Effector CD8-positive, alpha-beta T cell (primary cell): ENCODE measurements at places on chromosomes 6 and 20.

GRCh38 chr6:39137245-39137644 is 22.3 kb upstream of the SAYSD1 start:
- no peak for DNase-seq

DNA sequence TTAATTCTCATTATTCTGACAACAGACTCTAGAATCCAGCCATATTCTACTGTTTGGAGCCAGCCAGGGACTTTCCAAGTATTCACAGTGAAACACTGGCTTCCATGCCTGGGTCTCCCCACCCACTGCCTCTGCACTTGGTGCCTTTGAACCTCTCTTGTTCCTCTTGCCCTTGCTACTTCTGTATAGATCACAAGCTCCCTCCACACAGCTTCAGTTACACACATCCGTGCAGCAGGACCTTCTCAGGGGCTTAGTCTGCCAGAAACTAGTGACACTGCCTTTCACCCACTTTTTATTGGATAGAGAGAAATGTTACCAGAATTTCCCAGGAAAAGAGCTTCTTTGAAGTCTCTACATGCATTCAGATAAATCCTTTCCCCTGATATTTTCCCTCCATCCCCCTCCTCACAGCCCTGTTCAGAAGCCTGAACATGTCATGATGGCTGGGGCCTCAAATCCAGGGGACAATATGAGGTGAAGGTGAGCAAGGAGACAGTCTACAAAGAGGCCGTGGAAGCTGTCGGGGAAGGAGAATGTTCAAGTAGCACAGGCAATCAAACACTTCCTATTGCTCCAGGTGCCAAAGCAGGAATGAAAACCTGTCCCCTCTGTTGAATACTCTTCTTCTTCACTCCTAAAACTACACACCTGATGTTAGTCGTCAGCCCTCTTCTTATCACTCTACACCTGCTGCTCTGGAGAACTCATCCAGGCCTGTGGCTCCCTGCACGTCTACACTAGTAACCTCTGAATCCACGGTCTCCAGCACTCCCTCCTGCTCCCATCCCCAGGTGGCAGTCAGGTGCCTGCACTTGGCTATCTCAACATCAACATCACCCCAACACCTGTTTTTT is 20.2 kb upstream of the HLA-DOA start:
- DNase-seq = no peak

GRCh38 chr6:137155830-137156229 is 17.6 kb downstream of the IL22RA2 start:
- no peak for DNase-seq

DNA sequence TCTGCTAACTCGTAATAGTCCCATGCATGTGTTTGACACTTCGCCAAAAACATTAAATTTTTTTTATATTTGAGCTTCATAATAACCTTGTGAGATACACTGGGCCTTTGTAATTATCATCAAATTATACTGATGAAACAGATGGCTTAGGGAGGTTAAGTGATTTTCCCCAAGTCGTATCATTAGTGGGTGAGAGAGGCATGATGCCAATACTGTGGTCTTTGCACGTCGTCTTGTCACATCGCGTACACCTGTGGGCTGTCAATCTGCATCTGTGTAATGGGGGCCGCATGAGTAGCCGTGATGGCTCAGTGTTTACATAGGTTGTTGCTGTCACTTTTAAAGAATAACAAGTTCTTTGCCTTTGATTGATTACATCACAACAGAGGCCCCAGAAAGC is 1.7 kb downstream of the PRL start:
- DNase-seq = no peak

DNA sequence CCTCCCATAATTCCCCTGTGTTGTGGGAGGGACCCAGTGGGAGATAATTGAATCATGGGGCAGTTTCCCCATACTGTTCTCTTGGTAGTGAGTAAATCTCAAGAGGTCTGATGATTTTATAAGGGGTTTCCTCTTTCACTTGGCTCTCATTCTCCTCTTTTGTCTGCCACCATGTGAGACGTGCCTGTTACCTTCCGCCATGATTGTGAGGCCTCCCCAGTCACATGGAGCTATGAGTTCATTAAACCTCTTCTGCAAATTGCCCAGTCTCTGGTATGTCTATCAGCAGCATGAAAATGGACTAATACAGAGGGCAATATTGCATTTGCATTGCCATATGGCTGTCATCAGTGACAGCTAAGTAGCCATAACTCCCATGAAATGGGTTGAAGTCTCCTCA is 63.2 kb downstream of the ZNF217 start:
- DNase-seq = no peak

DNA sequence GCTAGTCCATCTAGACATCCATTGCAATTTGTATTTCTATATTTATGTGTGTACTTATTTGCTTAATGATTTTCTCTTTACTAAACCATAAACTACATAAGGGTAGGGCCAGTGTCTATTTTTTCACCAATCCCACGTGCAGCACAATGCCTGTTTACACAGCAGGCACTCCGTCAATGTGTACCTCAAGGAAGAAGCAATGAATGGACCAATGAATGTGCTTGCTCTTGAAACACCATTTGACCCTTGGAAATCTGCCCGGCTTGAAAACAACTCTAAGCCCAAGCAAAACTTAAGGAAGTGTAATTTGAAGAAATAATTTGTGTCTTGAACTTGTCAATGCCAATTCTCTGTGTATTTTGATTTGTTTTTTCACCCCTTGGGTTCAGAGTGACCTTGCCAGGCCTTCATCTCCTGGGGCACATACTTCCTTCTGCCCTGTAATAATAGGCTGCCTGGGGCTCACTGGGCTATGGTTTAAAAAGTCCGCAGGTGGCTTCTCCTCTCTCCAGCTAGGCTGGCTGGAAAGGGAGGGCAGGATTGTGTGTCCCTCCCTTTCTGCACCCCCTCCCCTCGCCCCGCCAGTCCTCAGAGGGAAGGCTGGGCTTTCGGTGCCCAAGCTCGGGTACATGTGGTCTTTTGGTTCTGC is 140.8 kb upstream of the ARMC2 start:
- DNase-seq = no peak

DNA sequence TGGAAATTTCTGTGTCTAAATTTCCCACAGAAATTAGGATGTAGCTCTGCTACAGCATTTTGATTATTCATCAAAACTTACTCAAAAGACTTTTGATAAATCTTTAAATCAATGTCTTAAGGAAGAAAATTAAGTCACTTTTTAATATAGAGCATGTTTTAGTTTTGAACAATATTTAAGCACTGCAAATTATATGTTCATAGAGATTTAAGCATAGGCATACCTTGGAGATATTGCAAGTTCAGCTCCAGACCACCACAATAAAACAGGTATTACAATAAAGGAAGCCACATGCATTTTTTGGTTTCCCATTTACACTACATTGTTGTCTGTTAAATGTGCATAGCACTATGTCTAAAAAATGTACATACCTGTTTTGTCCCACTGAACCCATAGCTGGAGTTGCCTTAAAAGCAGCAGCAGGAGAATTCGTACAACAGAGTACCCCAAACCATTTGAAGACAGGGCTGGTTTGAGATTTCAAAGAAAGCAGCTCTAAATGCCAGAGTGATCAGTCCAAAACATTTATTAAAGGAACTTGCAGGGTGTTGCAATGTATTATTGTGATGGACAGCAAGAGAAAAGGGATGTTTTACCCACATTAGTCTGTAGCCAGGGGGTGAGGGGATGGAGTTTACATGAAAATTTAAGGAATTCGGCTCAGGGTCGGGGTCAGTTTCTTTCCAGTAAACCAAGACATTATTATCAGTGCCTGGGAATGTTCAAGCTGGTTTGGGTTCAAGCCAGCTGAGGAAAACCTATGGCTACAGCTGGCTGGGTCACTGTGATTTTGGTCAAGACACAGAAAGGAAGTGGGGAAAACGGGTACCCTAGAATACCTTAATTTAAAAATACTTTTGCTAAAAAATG is 6.3 kb upstream of the LOC128125822 start:
- DNase-seq = no peak

- no peak for DNase-seq
These were observed 93.5 kb downstream of the SNAP25 start for GRCh38 chr20:10312111-10312510.

- DNase-seq = no peak
These were observed 486.8 kb downstream of the FRK start for GRCh38 chr6:115573861-115574260.

DNA sequence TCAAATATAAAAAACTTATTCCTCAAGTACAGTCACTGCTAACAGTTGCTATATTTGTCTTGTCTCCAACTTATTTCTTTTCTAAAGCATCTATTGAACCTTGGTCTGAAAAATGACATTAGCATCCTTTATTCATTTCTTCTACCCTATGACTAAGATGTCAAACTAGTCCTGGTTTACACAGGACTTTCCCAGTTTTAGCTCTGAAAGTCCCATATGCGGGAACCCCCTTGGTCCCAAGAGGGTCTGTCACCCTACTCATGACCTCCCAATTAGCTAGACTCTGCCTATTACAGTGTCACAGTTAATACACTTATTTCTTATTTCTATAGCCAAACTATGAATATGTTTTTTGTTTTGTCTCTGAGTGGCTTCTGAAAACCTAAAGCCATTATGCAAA is 37.1 kb downstream of the PLEKHG1 start:
- DNase-seq = no peak

- DNase-seq = peak; percentile 34
These were observed 590 bp downstream of the SLCO4A1 start for GRCh38 chr20:62642666-62643520.

GRCh38 chr20:54650052-54650719 is 174.8 kb downstream of the DOK5 start:
- DNase-seq = no peak

DNA sequence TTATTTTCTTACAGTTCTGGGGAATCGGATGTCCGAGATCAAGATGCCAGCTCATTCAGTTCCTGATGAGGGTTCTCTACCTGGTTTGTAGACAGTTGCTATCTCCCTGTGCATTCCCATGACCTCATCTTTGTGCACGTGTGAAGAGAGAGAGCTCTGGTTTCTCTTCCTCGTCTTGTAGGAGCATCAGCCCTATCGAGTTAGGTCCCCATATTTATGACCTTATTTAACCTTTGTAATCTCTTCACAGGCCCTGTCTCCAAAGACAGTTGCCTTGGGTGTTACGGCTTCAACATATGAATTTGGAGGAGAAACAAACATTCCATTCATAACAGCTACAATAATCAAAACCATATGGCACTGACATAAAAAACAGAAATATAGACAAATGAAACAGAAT is 455.3 kb downstream of the HACE1 start:
- no peak for DNase-seq

DNA sequence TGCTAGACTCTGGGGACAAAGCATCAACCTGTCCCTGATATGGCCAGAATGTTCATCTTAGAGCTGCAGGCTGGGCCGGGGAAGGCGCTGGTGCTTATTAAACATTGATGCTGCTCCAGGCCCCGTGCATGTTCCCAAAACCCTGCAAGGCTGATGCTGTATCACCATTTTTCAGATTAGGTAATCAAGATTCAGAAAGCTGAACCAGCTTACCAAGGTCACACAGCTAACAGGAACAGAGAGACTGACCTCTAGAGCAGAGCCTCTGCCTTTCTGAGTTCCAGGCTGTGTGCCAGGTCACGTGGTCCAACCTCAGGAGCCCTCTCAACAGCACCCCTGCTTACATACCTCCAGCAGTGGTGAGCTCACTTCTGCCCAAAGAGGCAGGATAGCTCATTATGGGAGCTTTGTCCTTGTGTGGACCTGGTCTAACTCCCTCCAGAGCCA is 16.1 kb upstream of the VSTM2L start:
- no peak for DNase-seq

DNA sequence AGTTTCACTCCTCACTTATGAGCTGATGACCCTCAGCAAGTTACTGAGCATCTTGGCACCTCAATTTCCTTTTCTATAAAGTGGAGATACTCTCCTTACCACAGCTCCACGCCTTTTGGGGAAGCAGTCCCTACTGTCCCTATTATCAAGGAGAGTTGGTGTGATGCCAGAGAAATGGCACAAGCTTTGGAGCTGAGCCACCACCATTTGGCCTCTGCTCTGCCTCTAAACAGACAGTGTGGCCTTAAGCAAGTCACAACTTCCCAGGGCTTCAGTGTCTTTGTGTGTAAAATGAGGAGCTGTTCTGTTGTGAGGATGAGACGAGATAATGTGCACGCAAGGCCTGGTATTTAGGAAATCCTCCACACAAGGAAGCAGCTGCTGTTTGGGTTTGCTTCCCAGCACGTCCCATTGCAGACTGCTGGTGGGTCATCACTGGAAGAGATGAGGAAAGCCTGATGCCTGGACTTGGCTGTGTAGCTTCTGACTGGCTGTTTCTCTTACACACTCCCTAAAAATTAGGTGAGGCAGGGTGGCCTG is 18.5 kb downstream of the NSFL1C start:
- DNase-seq = no peak

GRCh38 chr6:99608059-99608885 is 1.6 kb downstream of the PRDM13 start:
- no peak for DNase-seq

GRCh38 chr6:22727710-22728109 is 158.3 kb downstream of the HDGFL1 start:
- DNase-seq = no peak

DNA sequence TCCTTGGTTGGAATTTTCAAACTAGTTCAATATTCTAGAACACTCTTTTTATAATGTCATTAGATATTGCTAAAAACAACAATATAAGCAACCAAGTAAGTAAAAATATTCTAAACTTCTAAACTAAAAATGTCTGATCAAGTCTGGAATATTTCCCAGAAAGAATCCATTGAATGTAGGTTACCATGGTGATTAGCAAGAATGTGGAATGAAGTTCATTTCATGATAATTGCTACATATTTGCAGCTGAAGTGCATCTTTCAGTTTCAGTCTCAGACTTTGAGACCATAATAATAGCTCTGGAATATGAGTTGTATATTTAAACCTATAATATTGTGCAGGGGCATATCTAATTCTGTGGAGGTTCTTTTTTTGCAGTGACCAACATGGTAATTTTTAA is 61.0 kb upstream of the NKAIN2 start:
- DNase-seq = no peak

DNA sequence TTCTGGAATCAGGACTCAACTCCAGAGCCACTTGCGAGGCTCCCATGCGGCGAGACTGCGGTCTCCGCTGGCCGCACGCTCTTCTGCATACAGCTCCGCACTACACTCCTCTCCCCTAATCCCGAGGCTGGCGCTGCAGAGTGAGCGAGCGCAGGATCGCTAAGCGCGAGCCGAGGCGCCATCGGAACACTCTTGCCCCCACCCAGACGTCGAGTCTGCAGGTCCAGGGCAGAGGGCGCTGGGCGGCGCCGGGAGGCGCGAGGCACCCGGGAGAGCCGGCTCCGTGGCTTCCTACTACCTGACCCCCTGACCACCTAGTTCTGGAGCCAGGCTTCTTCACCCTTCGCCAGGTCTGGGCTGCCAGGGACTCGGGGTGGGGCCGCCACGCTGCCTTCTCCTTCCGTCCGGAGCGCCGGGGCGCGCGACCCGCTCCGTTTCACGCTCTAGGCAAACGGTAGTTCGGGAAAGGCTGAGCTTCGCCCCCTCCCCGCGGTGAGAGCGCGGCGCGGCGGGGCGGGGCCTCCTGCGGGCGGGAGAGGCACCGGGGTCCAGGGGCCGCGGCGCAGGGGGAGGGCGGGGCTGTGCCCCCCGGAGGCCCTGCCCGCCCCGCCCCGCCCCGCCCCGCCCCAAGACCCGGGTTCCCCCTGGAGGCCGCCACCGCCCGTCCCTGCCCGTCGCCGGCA is 5.4 kb upstream of the TUBB2A start:
- peak; percentile 54 for DNase-seq

DNA sequence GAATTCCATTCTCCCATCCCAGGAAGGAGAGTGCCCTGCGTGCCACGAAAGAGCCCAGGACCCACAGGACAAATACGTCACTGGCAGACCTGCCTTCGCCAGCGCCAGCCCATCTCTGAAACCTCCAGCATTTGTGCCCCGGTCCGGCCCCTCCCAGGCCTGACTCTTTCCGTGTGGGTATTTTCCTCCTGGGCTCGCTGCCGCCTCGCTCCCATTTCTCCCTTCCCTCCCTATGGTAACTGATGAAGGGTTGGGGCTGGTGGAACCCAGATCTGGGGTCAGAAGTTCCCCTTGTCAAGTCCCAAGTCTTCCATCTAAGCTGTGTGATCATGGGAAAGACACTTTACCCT is 208.5 kb downstream of the LRFN2 start:
- DNase-seq = no peak
